NCI-H2107 (cell line): ENCODE measurements at places on chromosomes 6 and 20.

GRCh38 chr6:2581611-2582010 lies 169.1 kb downstream of the MYLK4 start:
- DNase-seq: no peak

DNA sequence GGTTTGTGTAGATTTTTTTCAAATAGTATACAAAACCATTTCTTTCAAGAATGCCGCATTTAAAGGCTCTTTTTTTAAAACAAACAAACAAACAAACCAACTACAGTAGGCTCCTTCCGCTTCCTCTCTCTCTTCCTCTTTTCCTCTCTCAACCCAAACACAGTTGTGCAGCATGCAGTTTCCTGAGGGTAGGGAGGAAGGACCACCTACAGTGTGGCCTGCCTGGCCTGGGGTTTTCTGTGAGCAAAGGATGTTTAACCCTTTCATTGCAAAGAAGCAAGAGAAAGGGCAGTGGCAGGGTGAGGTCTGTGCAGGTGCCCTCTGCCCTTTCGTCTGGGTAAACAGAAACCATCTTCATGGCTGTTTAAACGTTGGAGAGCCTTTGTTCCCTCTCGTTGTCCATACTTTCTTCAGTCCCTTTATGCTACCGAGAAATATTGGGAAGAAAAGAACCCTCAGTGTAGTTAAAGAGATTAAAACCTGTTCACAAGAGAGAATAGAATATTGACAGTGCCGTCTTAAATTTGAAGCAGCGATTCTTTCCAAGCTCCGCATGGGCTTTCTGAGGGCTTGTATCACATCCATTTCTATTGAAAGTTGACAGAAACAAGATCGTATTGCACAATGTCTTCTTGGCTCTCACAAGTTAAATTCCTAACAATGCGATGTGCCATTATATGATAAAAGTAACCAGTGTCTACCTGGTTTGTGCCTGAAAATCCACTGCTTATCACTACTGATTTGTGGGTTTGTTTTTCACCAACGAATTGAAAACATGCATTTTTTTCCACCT lies 215.5 kb upstream of the SNX9 start:
- DNase-seq: no peak

- no peak for DNase-seq
Observed at GRCh38 chr6:81933608-81934051, 181.1 kb upstream of the TENT5A start.

DNA sequence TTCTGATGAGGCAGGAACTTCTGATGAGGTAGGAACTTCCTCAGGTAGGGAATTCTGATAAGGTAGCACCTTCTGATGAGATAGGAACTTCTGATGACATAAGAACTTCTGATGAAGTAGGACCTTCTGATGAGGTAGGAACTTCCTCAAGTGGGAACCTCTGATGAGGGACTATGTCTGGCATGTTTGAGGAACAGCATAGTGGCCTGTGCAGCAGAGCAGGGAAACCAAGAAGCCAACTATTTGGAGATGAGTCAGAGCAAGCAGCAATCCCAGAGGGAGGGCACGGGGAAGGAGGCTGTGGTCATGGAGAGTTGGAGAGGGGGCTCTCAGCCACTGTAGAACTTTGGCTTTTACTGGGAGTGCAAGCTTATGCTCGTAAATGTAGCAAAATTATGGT lies 132.4 kb downstream of the CFAP61 start:
- no peak for DNase-seq

DNA sequence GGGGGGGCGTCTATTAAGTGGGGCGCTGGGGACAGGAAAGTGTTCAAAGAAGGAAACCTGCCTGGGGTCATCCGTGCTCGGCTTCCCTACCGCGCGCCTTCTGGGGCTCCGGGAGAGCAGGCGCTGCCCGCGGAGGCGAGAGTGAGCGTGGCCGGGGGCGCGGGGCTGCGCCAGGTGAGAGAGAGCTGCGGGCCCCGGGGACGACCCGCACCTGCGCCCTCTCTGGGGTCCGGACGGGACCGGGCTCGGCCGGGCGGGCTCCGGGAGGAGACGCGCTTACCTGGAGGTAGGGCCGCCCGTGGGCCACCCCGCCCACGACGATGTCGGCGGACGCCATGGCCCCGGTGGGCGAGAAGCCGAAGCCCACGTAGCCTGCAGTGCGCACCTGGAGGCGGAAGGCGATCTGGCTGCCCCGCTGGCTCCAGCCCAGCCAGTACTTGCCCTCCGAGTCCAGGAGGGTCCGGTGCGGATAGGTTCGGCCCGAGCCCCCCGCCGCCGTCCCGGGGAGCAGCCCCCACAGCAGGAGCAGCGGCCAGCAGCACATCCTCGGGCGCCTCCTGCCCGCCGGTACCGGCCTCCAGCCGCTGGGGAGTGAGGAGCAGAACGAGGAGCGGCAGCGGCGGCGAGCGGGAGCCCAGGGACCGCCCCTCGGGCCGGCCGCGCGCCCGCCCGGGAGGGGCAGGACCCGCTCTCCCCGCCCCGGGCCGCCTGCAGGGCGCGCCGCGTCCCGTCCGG lies at the start of gene MOXD1:
MOXD1 (minus strand) TSS at position 593 of the 735 bp plus-strand sequence; CDS start at position 544, 49 bp downstream.
- no peak for DNase-seq

DNA sequence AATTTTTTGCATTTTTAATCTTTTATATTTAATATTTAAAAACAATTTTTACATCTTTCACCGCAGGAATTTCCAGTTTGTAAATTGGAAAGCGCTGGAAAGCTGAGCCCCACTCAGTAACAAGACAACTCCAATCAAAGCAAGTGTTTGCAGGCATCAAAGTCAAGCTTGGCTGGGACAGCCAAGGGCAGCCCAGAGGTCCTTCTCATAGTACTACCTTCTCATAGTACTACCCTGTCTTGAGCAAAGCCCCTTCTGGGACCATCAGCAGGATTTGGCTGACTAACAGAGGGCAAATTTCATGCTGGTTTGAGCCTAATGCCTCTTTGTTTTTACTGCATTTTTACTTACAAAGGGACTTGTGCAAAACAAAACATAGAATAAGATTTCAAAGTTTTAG lies 228.3 kb downstream of the SIM1 start:
- DNase-seq: no peak

- no peak for DNase-seq
Observed at GRCh38 chr6:84177241-84177640, 50.2 kb downstream of the CEP162 start.

GRCh38 chr6:53581173-53581773 lies 36.4 kb upstream of the GCLC start:
- no peak for DNase-seq

GRCh38 chr20:62554214-62554897 lies 78.6 kb upstream of the GATA5 start:
- DNase-seq: no peak

DNA sequence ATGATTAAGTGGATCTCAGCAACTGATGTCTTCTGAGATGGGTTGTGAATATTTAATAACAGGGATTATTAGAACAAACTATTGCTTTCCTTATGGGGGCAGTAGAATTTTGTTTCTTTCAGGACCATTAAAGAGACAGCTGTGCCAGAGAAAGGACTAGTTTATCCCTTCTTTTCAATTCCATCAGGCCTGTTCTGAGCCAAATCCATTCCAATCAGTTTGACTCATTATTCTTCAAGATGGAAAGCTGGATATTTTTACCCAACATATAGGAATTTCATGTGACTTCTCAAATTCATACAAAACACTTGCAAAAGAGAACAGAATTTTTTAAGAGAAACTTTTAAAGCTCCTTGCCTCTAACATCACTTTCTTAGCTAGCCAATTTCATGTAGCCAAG lies 722.0 kb upstream of the FLRT3 start:
- no peak for DNase-seq

GRCh38 chr20:47682916-47683315 lies 102.4 kb downstream of the SULF2 start:
- DNase-seq: no peak

- no peak for DNase-seq
Observed at GRCh38 chr6:46947497-46947896, 25.8 kb upstream of the ADGRF5 start.

GRCh38 chr6:117829594-117830319 lies 77.3 kb upstream of the SLC35F1 start:
- DNase-seq: no peak

DNA sequence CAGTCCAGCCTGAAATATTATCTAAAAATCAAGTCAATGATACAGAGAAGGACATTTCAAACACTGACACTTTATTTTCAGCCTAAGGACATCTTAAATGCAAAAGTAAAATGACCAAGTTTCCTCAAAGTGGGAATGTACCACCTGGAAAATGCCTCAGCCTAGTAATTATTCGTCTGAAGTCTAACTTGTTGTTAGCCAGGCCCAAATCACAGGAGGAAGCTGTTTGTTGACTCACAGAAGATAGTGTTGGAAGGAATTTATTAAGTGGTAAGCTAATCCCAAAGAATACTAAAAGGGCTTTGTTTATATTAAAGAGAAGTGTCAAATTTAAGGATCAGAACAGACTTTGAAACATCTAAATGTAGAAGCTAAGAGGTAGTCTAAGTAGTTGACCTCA lies 2.5 kb downstream of the PDE7B start:
- DNase-seq: no peak

- no peak for DNase-seq
Observed at GRCh38 chr20:24487648-24488047, 18.2 kb downstream of the SYNDIG1 start.

- DNase-seq: no peak
Observed at GRCh38 chr20:58647796-58648501, 3.1 kb upstream of the STX16 start.

DNA sequence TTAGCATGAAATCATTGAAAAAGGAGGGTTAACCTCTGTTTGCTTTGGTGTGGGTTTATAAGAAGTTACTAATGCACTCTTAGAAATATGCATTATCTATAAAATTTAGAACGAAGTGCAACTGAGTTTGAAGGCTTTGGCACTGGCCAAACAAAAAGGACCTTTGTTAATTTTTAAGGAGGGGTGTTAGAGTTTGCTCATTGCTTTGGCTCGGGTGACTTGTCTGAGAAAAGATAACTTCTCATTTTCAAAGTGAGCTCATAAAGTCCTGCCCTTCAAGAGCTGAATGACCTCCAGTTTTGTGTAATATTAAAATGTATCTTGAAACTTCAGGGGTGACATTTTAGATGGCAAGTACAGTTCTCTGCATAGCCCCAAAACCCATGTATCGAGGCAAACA lies 25.9 kb downstream of the NEDD9 start:
- DNase-seq: no peak

DNA sequence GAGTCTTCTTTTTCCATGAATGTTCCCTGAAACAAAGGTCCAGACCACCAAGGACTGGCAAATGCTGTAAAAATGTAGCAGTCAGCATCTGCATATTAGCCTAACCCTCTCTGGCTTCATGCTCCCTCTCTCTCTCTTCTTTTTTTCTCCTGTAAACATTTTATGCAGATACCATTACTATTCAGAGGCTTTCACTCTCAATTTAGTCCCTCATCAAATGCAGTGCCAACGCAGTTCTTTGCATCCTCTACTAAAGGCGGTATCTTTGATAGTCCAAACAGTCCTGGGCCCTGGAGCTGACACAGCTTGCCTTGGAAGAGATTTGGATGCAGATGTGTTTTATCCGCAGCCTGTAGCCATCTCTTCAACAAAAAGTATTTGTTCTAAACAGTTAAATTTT lies 167.1 kb upstream of the MMS22L start:
- no peak for DNase-seq

DNA sequence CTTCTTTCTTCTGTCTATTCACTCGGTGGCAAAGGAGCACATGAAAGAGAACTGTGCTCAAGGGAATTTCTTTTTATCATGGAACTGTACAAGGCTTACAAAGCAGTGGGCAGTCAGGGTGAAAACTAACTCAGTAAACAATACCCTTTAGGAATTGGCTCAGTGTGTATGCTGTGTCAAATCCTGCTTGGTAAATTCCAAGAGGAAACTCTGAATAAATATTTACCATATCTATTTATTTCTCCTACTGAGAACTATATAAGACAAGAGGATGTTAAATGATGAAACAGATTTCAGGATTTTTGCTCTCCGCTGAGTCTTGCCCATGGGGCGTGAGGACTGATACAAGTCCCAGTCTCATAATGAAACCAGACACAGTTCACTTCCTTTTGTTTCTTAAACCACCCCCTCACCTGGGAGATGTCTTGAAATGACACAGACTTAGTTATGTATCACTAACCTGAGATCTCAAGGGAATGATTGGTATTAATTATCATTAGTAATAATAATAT lies 188.8 kb downstream of the BACH2 start:
- DNase-seq: no peak

- DNase-seq: no peak
Observed at GRCh38 chr20:35467339-35468224, 12.2 kb downstream of the CEP250 start.

GRCh38 chr20:48012401-48012974 lies 227.2 kb upstream of the SULF2 start:
- DNase-seq: no peak

DNA sequence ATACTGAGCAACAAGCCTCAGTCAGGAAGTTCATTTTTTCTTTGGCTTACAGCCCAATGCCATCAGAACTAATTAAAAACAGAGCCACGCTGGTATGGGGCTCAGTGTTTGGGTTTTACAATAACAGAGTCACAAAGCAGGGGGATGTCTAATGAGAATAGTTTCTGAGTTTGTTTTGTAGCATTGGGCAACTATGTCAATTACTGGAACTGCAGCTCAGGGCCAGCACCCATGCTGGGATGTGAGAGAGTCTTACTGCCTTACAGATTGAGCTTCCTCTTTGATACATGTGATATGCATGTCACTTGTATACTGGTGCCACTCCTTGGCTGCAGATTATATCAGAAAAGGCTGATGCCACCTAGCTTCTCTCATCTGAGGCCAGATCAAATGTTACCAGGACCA lies 117.6 kb downstream of the TFAP2B start:
- no peak for DNase-seq

DNA sequence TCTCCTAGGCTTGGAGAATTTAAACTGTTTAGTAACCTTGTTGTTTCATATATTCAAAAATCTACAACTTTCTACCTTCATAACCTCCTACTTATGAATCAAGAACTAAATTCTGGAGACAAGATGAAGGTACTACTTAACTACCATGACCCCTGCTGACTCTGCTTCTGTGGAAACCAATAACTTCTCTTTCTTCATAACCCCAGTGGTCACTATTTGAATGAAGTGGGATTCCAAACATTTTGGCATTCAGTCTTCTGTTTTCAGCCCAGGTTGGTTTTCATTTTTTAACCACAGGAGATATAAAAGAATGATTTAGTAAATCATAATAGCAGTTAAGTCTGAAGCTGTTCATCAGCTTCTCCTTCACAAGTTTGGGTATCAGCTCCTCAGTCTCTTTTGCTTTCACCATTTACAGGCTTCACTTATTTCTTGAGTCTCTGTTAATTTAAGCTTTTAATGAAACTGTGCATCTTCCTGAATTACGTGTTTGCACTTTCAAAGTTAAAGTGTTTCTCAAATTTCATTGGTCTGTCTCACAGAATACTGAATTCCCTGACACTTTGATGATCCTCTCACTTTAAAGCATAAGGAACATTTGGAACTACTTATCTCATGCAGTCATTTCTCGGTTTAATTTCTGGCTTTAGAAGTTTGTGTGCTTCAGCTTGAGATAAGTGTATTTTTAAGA lies 9.5 kb downstream of the SENP6 start:
- DNase-seq: no peak

- no peak for DNase-seq
Observed at GRCh38 chr6:32635526-32636123, 1.6 kb upstream of the HLA-DQA1 start.
